ENCODE measurements at places on chromosomes 4 and X.

GRCh38 chrX:41970419-41970818 lies 47.1 kb upstream of the CASK start:
- no peak for DNase-seq

GRCh38 chr4:104826171-104826570 lies 320.5 kb upstream of the TET2 start:
- DNase-seq, result no peak

DNA sequence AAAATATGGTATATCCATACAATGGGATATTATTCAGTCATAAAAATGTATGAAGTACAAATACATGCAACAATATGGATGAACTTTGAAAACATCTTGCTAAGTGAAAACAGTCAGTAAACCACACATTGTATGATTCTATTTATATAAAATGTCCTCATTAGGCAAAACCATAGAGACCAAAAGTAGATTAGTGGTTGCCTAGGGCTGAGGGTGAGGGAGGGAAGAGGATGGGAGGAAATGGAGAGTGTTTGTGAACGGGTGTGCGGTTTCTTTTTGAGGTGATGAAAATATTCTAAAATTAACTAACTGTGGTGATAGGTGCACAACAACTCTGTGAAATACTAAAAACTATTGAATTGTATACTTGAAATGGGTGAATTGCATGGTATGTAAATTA lies 29.6 kb downstream of the TEX11 start:
- no peak for DNase-seq

DNA sequence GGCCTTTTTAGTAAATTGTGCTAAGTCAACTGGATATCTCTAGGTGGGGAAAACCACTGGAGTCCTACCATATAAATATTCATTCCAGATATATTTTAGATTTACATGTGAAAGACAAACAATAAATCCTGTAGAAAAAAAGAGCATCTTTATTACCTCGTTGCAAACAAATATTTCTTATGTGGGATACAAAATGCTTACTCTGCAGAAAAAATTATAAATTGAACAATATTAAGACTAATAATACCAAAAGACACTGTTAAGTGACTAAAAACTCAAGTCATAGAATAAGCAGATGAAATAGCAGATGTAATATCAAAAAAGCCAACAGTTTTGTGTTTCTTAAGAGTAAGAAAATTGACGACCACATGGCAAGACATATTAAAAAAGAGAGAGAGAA lies 43.8 kb downstream of the SULT1B1 start:
- no peak for DNase-seq

GRCh38 chr4:173515458-173515857 lies 14.6 kb downstream of the HAND2 start:
- no peak for DNase-seq

DNA sequence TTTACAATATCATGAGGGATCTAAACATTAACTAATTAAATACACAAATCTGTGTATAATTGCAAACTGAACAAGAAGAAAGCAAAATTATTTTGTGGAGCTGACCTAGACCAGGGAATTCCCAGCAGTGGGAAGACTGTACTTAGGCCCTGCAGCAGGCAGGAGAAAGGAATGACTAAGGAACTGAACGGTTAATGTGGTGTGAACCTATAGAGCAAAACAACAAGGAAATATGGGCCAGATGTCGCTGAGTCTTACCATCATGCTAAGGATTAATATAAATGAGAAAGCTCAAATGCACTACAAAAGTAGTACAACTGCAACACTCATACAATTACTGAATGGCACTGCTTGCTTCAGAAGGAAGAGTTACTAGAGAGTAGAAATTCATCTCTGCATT lies 120.3 kb upstream of the ATXN3L start:
- DNase-seq, result no peak

DNA sequence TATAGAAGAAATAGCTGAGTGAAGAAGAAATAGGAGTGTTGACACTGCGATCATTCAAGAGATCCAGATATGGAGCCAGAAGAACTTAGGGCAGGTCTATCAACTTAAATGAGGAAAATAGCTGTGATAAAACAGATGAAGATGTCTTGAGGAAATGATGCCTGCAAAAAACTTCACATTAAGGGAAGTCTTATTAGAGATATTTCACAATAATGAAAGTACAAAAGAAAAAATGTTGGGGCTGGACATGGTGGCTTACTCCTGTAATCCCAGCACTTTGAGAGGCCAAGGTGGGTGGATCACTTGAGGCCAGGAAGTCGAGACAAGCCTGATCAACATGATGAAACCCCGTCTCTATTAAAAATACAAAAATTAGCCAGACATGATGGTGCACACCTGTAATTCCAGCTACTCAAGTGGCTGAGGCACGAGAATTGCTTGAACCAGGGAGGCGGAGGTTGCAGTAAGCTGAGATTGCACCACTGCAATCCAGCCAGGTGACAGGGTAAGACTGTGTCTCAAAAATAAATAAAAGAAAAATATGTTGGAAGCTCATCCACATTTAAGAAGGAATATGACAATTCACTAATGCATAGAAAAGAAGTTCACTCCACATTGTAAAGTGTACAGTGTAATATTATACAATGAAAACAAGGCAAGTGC lies 56.3 kb downstream of the PKD2 start:
- no peak for DNase-seq

DNA sequence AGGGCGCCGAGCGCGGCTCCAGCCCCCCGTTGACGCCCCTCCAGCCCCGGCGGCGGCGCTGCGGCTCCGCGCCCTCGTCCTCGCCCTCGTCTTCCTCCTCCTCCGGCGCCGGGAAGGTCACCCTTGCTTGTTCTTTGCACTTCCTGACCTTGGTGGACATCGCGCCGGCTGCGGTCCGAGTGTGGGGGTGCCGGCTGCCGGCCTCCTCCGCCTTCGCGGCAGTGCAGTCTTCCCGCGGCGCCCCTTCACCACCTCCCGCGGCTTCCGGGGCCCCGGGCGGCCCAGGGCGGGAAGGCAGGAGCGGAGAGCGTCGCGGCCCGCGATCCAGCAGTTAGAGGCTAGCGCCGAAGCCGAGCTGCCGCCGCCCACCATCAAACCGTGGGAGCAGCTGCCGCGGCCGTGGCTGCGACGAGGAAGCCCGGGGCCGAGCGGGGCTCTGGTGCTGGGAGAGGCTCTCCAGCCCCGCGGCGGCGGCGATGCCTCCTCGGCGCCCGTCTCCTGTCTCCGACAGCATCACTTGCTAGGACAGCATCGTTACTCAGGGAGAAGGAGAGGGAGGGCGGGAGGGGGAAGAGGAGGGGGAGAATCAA lies at the start of gene TRPC3:
Gene TRPC3 (minus strand): TSS at position 540 of the 590 bp plus-strand sequence. CDS start 380 bp downstream, at position 160.
- DNase-seq, result peak; percentile 72

Data from glutamatergic neuron (in vitro differentiated cells).